NCI-H2081 treated with DMSO at 0.1 percent for 48 hours (cell line): ENCODE measurements at places on chromosomes 1 and 21.

- no peak for DNase-seq
These were observed 341.9 kb downstream of the PTBP2 start for GRCh38 chr1:97063532-97063931.

- DNase-seq = no peak
These were observed 2.1 kb upstream of the S100A2 start for GRCh38 chr1:153567621-153568366.

GRCh38 chr1:12548279-12548972, 69.6 kb downstream of the DHRS3 start:
- no peak for DNase-seq

DNA sequence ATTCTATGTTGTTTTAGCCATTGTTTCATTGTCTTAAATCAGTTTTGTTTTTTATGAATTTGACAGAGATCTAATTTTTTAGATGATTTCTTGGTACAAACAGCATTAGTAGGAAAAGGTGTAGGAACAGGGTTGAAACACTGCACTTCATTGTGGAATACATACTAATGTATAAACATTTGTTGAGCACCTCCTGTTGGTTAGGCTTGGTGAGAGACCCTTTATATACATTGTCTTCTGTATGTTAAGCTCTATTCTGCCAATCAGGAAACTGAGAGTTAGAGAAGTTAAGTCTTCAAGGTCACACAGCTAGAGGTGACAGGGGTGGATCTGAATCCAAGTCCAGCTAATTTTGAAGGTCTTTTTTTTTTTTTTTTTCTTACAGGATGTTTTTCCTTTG, 192.7 kb downstream of the VPS13D start:
- no peak for DNase-seq

- DNase-seq = no peak
These were observed 402.1 kb upstream of the B3GALT2 start for GRCh38 chr1:193588311-193589082.

DNA sequence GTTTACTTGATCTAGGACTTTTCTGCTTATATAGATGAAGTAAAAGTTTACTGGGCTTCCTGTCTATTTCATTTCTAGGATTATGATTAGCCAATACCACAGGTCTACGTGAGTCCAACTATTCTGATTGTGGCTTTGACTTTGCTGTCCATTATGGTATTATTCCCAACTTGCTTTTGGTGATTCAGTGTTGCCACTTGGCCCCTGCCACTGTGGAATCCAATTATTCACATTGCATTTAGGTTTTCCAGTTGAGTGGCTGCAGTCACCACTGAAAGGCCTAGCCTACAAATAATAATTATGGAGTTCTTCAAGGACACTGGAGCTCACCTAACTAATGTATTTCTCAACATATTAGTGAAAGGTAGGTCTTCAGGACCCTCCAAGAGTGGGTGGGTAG, 574.3 kb upstream of the USP24 start:
- no peak for DNase-seq

- no peak for DNase-seq
These were observed 138.6 kb upstream of the JUN start for GRCh38 chr1:58922302-58923089.

- no peak for DNase-seq
These were observed 79.6 kb downstream of the NEGR1 start for GRCh38 chr1:72202761-72203160.

GRCh38 chr1:16067127-16067768, 6.2 kb downstream of the FAM131C start:
- no peak for DNase-seq

GRCh38 chr21:15840406-15840805, 110.6 kb downstream of the USP25 start:
- DNase-seq = no peak

DNA sequence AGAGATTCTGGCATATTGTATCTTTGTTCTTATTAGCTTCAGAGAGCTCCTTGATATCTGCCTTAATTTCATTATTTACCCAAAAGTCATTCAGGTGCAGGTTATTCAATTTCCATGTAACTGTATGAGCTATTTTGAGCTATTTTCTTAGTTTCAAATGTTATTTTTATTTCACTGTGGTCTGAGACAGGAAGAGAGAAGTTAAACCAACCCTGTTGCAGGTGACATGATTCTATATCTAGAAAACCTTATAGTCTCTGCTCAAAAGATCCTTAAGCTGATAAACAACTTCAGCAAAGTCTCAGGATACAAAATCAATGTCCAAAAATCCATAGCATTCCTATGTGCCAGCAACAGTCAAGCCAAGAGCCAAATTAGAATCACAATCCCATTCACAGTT, 1644.0 kb upstream of the B3GALT2 start:
- DNase-seq = no peak

- DNase-seq = no peak
These were observed 27.5 kb upstream of the SLAMF6 start for GRCh38 chr1:160550572-160551034.

DNA sequence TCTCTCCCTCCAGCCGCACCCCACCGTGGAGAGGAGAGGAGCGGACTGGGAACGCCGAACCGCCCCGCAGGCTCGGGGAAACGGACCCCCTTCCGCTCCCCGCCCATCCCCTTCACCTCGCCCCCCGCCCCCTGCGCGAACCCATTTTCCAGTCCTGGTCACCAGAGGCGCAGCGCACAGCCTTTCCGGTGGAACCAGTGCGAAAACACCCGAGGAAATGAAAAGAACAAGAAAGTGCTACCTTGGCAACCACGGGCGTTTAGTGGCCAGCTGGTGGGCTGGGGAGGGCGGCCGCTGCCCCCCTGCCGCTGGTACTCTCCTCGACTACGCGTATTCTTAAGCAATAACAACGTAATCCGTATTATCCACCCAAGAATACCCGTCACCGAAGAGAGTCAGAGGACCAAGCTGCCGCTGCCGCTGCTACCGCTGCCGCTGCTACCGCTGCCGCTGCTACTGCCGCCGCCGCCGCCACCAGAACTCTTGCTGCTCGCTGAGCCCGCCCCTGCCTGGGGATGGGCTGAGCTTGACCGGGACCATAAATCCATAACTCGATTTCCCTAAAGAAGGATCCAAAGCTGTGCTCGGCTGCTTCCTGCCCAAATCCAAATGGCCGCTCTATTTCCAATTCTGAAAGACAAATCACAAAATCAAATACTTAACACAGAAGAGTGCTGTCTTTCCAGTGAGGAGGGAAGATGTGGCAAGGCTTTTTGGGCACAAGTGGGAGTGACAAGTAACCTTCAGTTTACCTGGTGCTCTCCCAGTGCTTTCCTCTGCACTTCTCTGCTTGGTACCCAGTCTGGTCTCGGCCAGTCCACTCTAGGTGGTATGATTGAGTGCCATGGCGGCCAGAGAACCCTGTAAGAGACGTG, 125.2 kb upstream of the DPYD start:
- no peak for DNase-seq

- no peak for DNase-seq
These were observed 91.6 kb upstream of the TTC39A start for GRCh38 chr1:51421964-51422363.

DNA sequence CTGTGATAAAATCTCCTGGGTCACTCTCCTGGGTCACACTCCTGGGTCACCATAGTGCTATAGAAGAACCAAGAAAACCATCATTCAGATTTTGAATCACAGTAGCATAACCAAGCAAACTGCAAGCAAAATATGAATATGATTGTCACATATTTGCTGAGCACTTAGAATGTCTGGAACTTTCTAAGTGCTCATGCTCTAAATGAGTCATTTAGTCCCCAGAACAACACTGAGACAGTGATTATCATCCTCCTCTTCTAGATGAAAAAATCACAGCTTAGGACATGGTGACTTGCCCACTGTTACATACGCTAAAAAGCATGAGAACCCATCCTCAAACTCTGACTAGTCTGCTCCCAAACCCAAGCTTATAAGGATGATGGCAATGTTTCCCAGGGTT, 39.5 kb upstream of the DDAH1 start:
- DNase-seq = no peak

DNA sequence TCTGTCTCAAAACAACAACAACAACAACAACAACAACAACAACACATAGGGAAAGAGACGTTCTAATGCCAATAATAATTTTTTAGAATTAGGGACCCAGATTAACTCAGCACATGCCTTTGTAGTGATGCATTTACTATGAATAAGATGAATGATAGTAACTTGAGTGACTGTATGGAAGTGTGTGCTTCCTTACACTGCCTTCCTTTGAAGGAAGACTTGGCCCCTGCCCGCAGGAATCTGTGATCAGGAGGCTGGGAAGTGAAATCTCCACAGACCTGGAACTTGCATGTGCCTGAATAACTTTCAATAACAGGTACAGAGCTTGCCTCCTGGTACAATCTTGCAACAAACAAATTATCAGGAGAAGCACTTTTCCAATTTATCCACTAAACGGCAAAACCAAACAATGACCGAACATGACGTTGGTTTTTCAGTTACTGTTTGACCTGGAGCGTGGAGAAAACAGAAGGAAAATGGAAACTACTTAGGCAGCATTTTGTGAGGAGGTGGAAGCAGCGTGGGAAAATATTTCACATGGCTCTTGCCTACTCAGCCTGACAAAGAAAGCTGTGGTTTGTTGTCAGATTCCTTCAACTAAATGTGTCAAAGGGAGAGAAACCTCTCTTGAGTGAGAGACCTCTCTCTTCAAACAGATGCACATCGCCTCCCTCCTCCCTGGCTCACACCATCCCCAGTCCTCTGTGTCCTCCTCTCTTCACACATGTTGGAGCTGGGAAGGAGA, 10.1 kb upstream of the ABCA4 start:
- no peak for DNase-seq

GRCh38 chr1:35499231-35499630, 58.0 kb downstream of the KIAA0319L start:
- DNase-seq = no peak

- peak; percentile 23 for DNase-seq
These were observed 55.2 kb downstream of the UBR4 start for GRCh38 chr1:19154876-19155275.

GRCh38 chr1:115251340-115251748, 86.7 kb downstream of the NGF start:
- DNase-seq = no peak

GRCh38 chr1:109980324-109981003, 4.1 kb upstream of the AHCYL1 start:
- DNase-seq = no peak

DNA sequence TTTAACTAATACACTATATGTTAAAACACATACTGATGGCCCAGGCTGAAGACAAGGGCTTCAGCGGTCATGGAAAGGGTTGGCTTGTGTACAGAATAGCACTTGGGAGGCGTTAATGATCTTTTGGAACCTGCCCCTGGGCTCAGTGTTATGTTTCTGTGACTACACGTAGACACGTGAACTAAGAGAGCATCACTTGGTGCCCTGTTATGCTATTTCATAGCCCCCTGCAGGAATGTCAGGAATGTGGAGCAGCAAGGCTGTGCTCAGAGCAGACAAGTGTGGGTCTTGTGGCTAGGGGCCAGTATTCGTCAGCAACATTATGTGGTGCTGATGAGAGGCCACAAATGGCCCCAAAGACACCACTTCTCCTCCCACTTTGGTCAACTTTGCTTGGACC, 132.4 kb downstream of the MAP3K21 start:
- DNase-seq = no peak

DNA sequence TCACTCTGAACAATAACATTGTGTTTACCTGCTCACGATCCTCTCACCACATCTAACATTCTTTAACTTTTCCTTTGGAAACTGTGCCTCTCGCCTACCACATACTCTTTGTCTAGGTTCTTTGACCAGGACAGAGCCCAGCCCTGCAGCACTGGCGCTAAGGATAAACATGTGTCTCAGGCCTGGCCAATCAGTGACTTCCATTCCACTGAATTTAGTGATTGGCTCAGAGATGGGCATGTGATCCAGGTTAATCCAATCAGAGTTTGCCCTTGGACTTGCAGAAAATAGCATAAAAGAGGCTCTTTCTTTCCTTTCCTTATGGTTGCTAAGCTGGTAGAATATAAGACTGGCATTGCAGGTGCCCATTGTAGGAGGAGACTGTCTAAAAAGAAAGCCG, 605.7 kb downstream of the MATN1 start:
- no peak for DNase-seq

DNA sequence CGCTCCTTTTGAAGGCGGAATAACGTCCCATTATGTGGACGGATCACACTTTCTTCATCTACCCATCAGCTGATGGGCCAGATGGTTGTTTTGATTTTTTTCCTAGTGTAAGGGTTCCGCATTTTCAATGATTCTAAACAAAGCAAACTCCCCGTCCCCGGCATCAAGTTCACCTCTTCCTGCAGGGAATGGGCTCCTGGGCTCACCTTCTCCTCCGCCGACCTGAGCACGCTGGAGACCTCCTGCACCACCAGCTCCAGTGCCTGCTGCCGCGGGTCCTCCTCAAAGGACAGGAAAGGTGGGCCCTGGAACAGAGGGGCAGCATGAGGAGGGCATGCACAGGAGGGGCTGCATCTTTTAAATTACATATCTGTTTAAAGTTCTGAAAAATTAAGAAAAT, 11.9 kb downstream of the C2CD2 start:
- no peak for DNase-seq

DNA sequence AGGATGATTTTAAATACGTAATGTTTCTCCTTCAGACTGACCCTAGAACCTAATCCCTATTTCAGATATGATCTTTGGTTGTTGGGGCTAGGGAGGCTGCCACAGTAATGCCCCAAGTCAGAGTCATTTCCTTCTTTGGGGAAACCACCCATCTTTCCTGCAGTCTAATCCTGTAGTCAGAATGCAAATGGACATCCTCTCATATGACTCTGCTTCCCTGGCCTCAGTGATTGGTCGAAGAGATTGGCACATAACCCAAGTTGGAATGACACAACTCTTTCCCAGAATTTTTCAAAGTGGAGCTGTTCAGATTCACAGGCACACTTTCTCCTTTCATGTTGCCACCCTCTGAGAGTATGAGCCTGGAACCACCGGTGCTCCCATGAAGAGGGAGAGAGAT, 58.8 kb upstream of the ZNF644 start:
- DNase-seq = no peak
